ENCODE measurements at places on chromosomes 2 and 18.
A peak's percentile ranks its signal among the peaks of the same experiment; 100 is the strongest.

DNA sequence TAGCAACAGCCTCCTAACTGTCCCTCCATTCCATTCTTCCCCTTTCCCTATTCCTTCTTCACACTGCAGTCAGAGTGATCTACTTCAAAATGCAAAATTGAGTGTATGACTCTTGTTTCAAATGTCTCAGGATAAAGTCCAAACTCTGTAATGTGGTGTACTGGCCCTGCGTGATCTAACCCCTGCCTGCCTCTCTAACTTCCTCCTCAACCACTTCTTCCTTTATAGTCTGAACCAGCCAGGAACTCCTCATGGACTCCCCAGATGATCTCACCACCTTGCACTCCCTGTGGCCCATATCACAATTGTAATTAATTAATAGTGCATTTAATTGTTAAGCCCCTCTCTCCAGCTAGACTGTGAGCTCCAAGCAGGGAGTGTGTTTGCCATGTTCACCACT, 3.1 kb upstream of the B3GNT2 start:
- DNase-seq: no peak

GRCh38 chr2:98063291-98063854, 23.6 kb upstream of the VWA3B start:
- no peak for DNase-seq

- no peak for DNase-seq
These were observed 84.1 kb downstream of the CTIF start for GRCh38 chr18:48622911-48623431.

GRCh38 chr2:80001701-80002101, 302.9 kb downstream of the LRRTM1 start:
- no peak for DNase-seq

GRCh38 chr2:209389171-209389618, 34.7 kb upstream of the MAP2 start:
- DNase-seq: no peak

DNA sequence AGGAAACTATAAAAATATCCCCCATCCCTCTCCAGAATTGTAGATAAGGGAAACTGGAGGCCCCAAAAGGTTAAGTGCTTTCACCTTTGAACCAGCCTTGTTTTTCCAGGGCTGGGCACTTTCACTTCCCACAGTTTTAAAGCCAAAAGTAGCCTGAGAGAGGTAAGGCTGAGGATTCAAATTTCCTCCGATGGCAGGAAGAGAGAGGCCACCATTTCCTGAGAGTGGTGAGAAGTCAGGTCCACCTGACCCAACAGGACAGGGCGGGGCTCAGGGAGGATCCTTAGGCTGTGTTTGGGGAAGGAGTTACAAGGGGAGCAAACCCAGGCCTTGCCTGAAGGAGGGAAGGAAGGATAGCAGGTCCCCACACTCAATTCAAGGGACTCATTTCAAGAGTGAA, 4.7 kb upstream of the TEX261 start:
- DNase-seq: peak; percentile 15

GRCh38 chr2:227466887-227467600, 4.9 kb upstream of the AGFG1 start:
- no peak for DNase-seq

DNA sequence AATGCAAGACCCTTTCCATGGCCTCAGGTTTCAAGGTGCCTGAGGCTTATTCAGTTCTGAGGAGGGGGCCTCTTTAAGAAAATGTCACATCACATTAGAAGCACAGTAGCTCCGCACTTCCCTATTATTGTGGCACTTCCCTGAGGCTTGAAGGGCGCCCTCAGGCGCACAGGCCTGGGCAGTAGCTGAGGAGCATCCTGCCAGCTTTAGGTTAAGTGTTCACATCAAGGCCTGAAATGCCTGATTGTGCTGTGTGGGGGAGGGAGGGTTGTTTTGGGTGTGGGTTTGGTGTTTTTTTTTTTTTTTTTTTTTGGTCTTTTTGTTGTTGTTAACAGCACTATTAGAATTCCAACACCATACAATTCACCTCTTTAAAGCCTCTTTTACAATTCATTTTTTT, 107.9 kb downstream of the CABLES1 start:
- DNase-seq: no peak

GRCh38 chr2:158766524-158766923, 28.6 kb upstream of the DAPL1 start:
- DNase-seq: no peak

DNA sequence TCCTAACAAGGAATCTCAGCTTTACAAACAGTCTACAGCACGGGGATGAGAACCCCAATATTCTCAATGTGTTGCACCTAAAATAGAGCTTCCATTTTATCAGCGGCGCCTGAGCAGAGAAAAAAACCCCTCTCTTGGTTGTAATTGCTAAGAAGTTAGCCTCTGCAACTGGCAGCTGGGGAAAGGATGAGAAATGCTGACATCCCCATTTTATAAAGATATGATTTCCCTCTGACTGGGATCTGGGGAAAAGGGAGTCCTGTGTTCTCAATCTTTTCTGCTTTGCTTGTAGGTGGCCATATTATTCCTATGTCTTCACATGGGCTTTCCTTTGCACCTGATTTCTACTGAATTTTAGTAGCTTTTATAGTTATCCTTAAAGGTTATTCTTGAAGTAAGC, 981.4 kb upstream of the DDX18 start:
- DNase-seq: no peak

DNA sequence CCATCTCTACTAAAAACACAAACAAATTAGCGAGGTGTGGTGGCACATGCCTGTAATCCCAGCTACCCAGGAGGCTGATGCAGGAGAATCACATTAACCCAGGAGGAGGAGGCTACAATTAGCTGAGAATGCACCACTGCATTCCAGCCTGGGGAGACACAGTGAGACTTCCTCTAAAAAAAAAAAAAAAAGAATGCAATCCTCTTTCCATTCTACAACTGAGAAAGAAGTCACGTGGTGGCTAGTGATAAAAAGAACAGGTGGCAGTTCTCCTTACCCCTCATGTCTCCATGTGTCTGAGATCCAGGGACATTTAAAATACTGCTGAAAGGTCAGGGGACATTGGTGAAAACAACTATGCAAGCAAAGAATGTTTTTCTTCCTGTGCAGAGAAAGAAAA, 24.4 kb upstream of the GPR39 start:
- DNase-seq: no peak

DNA sequence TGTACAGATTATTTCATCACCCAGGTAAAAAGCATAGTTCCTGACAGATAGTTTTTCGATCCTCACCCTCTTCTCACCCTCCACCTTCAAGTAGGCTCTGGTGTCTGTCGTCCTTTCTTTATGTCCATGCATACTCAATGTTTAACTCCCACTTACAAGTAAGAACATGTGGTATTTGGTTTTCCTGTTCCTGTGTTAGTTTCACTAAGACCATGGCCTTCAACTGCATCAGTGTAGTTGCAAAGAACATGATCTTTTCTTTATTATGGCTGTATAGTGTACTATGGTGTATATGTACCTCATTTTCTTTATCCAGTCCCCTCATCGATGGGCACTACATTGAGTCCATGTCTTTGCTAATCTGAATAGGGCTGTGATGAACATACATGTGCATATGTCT, 184.2 kb downstream of the KCNJ3 start:
- DNase-seq: no peak

- no peak for DNase-seq
These were observed 488.9 kb downstream of the MBD2 start for GRCh38 chr18:53735526-53735925.

- no peak for DNase-seq
These were observed 194.3 kb downstream of the LDLRAD4 start for GRCh38 chr18:13412901-13413300.

GRCh38 chr18:48208432-48209140, 200.6 kb downstream of the ZBTB7C start:
- no peak for DNase-seq

DNA sequence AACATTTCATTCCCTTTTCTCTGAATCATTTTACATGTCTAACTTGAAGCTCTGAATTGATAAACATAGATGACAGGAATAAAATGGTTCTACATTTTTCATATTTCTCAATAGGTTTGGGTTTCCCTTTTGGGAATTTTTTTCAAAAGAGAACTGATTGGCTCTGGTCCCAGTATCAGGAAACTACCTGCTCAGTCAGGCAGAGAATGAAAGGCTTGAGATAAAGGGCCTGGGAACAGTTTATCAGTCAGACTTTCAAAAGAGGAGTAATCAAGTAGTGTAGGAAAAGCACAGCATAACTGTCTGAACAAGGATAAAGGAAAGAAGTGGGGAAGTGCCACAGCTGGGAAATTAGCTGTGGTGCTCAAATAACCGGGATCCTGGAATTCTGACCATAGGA, 28.3 kb upstream of the CCL20 start:
- no peak for DNase-seq

- DNase-seq: no peak
These were observed 18.2 kb downstream of the PMS1 start for GRCh38 chr2:189802396-189802912.

DNA sequence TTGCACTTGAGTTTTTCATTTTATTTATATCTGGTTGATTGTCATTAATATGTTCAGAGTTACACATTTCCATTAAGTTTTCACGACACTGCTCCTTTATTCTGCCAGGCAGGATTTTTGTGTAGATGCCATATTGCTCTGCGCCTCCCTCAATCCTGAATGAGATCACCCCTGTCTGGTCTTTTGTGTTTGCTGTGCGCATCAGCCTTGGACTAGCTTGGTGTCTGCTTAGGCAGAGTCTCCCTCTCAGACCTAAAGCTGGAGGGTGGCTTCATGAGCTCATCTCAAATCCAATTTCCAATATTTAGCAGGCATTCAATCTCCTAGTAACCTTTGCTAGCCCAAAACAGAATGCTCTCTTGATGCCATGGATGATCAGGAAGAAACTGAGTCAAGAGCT, 137.4 kb downstream of the SMAD7 start:
- DNase-seq: peak; percentile 16

- no peak for DNase-seq
These were observed 574.7 kb upstream of the SLC8A1 start for GRCh38 chr2:41026613-41027012.

DNA sequence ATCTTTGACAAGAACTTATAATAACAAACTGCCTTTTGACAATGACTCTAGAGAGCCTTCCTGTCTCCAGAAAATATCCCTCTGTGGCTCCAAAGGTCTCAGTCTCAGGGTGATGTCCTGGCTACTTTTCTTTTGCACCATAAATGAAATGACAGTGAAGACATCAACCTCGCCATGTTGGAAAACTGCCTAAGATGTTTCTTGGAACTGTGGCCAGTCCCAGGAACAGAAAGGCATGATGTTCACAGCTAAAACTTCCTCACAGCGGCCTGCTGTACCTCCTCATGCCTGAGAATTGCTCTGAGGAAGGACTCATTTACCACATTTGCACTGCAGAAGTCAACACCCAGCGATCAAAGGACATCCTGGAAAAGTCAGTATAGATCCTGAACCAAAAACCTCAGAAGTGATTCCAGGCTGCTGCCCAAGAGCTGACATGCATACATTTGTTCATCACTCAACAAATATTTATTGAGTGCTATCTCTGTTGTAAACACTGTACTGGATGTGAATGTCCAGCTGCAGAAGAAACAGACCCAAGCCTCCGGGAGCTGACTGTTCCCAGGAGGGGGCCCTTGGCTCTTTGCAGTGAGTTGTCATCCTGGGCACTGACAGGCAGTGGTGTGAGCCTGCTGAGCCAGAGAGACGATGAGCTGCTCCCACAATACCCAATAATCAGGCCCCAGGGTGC, 64.3 kb upstream of the ACSL3 start:
- DNase-seq: no peak

GRCh38 chr2:205612636-205613035, 69.7 kb upstream of the NRP2 start:
- DNase-seq: no peak

- DNase-seq: no peak
These were observed 55.1 kb downstream of the RHOB start for GRCh38 chr2:20501974-20502373.

- DNase-seq: no peak
These were observed 285.8 kb downstream of the TMX3 start for GRCh38 chr18:68429111-68429510.

DNA sequence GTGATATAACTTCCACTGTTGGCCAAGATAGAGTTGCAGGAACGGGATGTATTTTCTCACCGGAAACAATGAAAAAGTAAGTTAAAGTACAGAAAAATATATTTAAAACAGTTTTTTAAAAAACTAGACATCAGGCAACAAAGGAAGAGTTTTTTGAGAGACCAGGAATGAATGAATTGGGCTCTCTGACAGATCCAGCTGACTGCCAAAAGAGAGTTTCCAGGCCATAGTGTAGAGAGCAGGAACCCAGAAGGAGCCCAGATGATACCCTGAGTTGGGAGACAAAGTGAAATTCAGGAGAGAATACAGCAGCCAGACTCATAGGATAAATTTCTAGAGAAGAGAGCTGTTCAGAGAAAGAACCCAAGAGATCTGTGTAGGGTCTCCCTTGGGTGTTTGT, 362.6 kb upstream of the SMIM21 start:
- DNase-seq: no peak

DNA sequence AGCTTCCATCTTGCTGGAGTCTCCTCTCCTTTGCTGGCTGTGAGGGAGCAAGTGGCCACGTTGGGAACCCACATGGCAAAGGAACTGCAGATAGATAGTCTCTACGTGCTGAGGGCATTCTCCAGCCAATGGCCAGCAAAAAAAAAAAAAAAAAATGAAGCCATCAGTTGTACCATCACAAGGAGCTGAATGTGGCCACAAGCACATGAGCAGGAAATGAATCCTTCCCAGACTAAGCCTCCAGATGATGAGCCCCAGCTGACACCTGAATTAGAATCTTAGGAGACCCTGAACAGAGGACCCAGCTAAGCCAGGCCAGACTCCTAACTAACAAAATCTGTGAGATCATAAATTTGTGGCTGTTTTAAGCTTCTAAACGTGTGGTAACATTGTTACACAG, 57.9 kb downstream of the SPIRE1 start:
- DNase-seq: no peak

- DNase-seq: no peak
These were observed 55.7 kb upstream of the KCNG2 start for GRCh38 chr18:79742076-79742475.

DNA sequence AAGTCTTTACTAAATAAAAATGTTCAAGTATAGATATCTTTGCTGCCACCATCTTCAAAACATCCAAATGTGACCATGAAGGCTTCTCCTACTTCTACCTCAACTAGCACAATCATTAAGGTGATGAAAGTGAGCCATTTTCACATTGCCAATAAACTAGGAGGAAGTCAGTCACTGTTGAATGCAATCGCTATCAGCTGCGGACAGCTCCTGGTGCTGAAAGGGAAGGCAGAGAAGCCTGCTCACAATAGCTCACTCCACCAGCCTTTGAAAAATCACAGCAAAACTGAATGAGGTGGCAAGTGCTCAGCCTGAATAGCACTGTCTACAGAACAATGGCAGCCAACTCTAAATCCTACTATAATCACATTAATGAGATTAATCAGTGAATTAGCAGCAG, 2.2 kb downstream of the MYT1L start:
- DNase-seq: no peak

DNA sequence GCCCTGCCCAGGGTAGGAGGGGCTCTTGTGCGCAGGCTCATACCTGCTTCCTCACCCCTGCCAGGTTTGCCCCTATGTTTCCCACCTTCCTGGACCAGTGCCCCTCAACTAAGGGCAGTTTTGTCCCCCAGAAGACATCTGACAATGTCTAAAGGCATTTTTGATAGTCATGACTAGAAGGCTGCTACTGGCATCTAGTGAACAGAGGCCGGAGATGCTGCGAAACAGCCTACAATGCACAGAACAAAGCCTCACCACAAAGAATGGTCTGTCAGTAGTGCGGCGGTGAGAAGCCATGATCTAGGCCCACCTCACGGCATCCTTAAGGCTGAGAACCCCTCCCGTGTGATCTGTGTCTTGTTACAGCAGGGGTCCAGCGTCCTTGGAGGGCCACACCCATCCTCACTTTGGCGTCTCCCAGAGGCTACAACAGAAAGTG, 96.0 kb downstream of the TMEM17 start:
- DNase-seq: no peak
